ENCODE measurements at places on chromosomes 16 and 17.

DNA sequence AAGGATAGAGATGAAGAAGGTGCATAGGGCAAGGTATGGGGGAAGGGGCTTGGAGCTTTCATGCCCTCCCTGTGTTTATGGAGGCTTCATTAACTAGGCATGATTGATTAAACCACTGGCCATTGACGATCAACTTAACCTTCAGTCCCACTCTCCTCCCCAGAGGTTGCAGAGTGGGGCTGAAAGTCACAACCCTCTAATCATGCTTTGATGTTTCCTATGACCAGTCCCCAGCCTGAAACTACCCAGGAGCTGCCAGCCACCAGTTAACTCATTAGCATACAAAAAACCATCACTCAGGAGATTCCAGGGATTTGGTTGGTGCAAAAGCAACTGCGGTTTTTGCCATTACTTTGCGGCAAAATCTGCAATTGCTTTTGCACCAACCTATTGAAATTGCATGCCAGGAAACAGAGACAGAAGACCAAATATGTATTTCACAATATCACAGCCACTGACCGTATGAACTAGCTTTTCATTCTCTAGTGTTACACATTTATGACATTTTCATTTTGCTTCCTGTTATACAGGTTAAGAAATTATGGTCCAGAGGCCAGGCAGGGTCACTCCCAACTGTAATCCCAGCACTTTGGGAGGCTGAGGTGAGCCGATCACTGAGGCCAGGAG, 5.4 kb downstream of the GFOD2 start:
- H3K4me1 ChIP-seq: no peaks in the 10 kb centered on the region
- no peak for DNase-seq
- H3K27ac ChIP-seq: no peak overlapping the region

- peak overlapping the region; percentile 97 for H3K4me3 ChIP-seq
- H3K4me1 ChIP-seq: peaks cover 4% of the 10 kb centered on the region
- peaks cover 15% of the 10 kb centered on the region for H3K36me3 ChIP-seq
These were observed 734 bp downstream of the CEP131 start for GRCh38 chr17:81221842-81222619.

GRCh38 chr16:14510939-14511799, 118.9 kb downstream of the PARN start:
- H3K27ac ChIP-seq: peak overlapping the region; percentile 84
- no peak overlapping the region for H3K4me3 ChIP-seq
- no peak for DNase-seq
- H3K4me1 ChIP-seq: peaks cover 39% of the 10 kb centered on the region
- no peaks in the 10 kb centered on the region for H3K36me3 ChIP-seq

GRCh38 chr17:8173056-8173870, 2.9 kb downstream of the TMEM107 start:
- H3K4me1 ChIP-seq: peaks cover 8% of the 10 kb centered on the region
- H3K4me3 ChIP-seq: peak overlapping the region; percentile 41
- peak; percentile 80 for DNase-seq
- H3K36me3 ChIP-seq: no peaks in the 10 kb centered on the region
- H3K27me3 ChIP-seq: no peaks in the 10 kb centered on the region

DNA sequence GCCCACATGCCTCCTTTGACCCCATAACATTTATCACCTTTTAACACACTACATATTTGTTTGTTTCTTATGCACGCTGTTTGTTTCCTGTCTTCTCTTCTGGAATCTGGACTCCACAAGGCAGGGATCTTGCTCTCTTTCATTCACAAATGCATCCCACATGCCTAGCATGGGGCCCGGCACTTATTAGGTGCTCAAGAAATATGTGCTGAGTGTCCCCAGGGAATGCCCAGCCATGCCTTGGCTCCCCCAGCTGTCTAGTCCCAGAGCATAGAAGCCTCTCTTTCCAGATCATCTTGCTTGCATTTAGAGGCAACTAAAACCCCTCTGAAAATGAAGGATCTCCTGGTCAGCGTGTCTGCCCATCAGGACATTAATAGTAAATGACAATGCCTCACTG, 283.7 kb downstream of the CBLN1 start:
- H3K4me3 ChIP-seq: no peak overlapping the region
- H3K27me3 ChIP-seq: no peaks in the 10 kb centered on the region
- no peaks in the 10 kb centered on the region for H3K36me3 ChIP-seq

GRCh38 chr16:57462978-57463362, 491 bp downstream of the POLR2C start:
- H3K27me3 ChIP-seq: no peaks in the 10 kb centered on the region
- H3K4me3 ChIP-seq: peak overlapping the region; percentile 49

DNA sequence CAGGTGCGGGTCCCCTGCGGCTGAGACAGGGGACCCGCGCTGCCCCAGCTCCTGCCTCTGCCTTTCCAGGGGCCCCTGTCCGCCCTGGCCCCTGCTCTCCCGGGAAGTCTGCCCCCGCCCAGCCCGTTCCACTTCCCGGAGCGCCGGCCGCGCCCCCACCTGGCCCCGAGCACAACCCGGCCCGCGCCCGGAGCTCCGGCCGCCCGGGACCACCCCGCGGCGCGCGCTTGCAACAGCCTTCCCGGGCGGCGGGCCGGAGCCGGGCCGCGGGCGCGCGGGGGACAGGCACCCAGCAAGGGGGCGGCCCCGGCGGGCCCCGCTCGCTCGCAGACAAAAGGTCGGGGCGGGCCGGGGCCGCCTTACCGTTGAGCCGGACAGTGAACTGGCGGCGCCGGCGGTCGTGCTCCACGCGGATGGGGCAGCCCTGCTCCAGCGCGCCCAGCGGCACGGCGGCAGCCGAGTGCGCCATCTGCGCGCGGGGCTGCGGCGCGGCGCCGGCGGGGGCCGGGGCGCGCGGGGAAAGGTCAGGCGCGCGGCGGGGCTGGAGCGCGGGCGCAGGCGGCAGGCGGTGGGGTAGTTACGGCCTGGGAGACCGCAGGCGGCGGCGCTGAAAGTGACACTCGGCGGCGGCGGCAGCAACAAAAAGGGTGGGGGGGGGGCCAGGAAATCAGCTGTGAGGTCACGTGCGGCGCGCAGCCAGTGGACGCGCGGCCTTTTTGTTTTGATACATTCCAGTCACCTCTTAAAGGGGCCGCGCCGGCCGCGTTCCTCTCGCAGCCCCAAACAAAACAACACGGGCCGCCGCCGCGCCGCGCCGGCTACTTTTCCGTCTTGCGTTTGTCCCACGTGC, at the start of gene NATD1:
TSS of gene NATD1 (minus strand) at position 615 of the 850 bp plus-strand sequence. CDS start at position 469, 146 bp downstream.
- H3K4me3 ChIP-seq: peak within 1 kb of the TSS; percentile 63
- no peaks in the 10 kb centered on the region for H3K36me3 ChIP-seq
- no peak for DNase-seq
- H3K4me1 ChIP-seq: peaks cover 21% of the 10 kb centered on the region

DNA sequence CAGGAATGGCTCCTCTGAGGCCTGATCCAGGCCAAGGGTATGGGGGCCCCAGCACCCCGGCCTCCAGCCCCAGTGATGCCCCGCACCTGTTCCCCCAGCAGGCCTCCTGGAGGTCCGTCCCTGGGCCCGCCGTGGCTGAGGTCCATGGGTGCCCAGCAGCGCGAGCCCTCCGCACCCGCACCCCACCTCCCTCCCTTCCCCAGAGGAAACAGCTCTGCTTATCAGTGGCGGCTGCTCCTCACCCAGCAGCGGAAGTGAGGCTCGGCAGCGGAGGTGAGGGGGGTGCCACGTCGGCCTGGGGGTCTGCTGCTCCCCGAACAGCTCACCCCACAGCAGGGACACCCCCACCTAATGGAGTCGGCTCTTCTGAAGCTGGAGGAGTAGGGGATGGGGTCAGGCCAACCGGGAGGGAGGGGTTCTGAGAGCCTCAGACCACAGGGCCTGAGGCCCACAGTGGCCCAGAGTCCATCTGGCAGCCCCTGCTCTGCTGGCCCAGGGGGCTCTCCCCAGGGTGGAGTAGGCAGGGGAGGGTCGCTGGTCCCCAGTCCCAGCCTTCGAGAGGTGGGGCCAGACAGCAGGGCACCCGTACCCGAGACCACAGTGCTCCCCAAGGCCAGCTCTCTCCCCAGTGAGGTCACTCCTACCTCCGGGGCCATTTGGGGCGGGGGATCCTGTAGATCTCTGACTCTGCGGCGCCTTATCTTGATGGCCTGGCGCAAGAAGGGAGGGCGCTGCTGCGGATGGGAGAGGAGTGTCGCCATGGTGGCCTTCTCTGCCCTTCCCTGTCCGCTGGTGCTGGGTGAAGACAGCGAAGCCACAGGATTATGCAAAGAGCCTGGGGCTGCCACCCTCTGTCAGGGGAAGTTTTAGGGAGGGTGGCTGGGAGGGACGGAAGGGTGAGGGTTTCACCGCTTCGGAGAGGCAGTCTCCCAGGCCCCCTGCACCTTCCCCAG, at the start of gene UNC13D:
TSS of gene UNC13D (minus strand) at position 828 of the 953 bp plus-strand sequence. CDS start at position 761, 67 bp downstream.
- H3K4me3 ChIP-seq: no peak within 1 kb of the TSS
- H3K36me3 ChIP-seq: peaks cover 34% of the 10 kb centered on the region
- peak within 1 kb of the TSS; percentile 73 for H3K27ac ChIP-seq
- H3K27me3 ChIP-seq: no peaks in the 10 kb centered on the region

GRCh38 chr16:66634527-66635196, 30.2 kb downstream of the CMTM3 start:
- H3K36me3 ChIP-seq: peaks cover 19% of the 10 kb centered on the region
- no peak overlapping the region for H3K4me3 ChIP-seq
- H3K27ac ChIP-seq: no peak overlapping the region
- no peak for DNase-seq
- peaks cover 9% of the 10 kb centered on the region for H3K4me1 ChIP-seq

DNA sequence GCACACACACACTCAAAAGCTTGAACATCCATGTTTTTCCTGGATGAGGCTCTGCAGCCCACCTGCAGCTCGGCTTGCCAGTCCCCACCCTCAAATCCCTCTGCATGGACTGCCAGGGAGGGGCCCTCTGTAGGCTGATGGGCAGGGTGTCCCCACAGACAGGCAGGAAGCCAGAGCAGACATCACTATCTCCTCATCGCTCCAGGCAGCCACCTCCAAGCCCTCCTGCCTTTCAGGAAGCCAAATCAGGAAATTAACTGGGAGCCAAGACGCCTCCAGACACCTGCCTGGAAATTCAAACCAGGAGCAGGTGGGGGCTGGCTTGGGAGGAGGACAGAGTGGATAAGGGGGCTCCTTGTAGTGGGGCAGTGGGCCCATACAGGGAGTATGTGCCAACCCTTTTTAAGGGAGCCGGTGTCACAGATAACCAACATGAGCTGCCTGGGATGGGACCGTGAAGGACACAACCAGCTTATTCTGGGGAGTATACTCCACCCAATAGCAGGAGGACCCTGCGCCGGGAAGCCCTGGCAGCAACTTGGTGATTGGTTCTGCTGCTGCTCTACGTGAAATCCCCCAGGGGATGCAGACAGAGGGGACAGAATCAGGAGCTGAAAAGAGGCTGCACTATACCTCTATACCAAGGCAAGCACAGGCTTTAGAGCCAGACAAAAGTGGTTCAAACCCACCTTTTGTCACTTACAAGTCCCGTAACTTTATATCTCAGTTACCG, 139.1 kb downstream of the CCT6B start:
- H3K27ac ChIP-seq: no peak overlapping the region
- no peak overlapping the region for H3K4me3 ChIP-seq
- peaks cover under 1% of the 10 kb centered on the region for H3K4me1 ChIP-seq
- no peaks in the 10 kb centered on the region for H3K27me3 ChIP-seq
- no peaks in the 10 kb centered on the region for H3K36me3 ChIP-seq

DNA sequence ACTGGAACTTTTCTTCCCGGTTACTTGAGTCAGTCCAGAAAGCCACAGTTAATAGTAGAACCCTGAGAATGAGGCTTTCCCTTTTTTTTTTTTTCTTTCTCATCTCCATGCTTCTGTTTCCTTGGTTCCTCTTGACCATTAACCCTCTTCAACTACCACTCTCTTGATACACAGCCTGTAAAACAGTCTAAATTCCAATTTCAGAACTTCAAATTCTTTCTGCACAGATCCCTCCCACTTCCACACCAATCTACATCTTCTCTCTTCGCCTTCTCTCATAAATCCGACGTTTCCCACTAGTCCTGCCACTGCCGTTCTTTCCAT, 588 bp downstream of the METTL16 start:
- no peaks in the 10 kb centered on the region for H3K36me3 ChIP-seq
- peak overlapping the region; percentile 72 for H3K4me3 ChIP-seq
- peak overlapping the region; percentile 79 for H3K27ac ChIP-seq
- H3K4me1 ChIP-seq: no peaks in the 10 kb centered on the region
- DNase-seq: no peak

- DNase-seq: no peak
- H3K4me3 ChIP-seq: no peak within 1 kb of the TSS
- no peak within 1 kb of the TSS for H3K27ac ChIP-seq
- H3K27me3 ChIP-seq: no peaks in the 10 kb centered on the region
- H3K36me3 ChIP-seq: no peaks in the 10 kb centered on the region
These were observed at the start of gene HOXB1 for GRCh38 chr17:48530887-48531272. Gene HOXB1, minus strand, starts transcription at chr17:48531011. Its CDS starts 107 bp downstream, at chr17:48530904.

GRCh38 chr17:65536573-65537342, 24.7 kb downstream of the AXIN2 start:
- no peak overlapping the region for H3K27ac ChIP-seq
- DNase-seq: no peak
- no peak overlapping the region for H3K4me3 ChIP-seq
- H3K4me1 ChIP-seq: no peaks in the 10 kb centered on the region

- H3K27ac ChIP-seq: no peak overlapping the region
- no peak overlapping the region for H3K4me3 ChIP-seq
- H3K4me1 ChIP-seq: no peaks in the 10 kb centered on the region
- H3K36me3 ChIP-seq: no peaks in the 10 kb centered on the region
These were observed 201.2 kb downstream of the UTP18 start for GRCh38 chr17:51461578-51462004.

DNA sequence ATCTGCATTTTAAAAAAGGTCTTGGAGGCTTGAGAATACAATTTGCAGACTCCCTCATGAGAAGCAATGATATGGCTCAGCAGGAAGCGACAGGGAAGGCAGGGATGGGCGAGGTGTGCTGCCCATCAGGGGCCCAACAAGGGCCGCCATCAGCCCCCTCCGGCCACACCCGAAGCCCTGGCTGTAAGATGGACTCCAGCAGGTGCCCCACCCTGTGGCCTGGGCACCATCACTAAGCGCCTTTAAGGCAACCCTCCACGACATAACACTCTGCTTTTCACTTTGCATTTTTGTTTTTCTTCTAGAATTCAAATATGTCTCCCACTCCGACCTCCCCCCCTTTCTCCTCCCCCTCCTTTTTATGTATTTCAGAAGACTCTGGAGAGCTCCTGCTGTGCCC, 52.2 kb upstream of the RCVRN start:
- peaks cover 7% of the 10 kb centered on the region for H3K27me3 ChIP-seq
- no peaks in the 10 kb centered on the region for H3K4me1 ChIP-seq
- H3K27ac ChIP-seq: no peak overlapping the region
- no peaks in the 10 kb centered on the region for H3K36me3 ChIP-seq
- no peak overlapping the region for H3K4me3 ChIP-seq
- no peak for DNase-seq

DNA sequence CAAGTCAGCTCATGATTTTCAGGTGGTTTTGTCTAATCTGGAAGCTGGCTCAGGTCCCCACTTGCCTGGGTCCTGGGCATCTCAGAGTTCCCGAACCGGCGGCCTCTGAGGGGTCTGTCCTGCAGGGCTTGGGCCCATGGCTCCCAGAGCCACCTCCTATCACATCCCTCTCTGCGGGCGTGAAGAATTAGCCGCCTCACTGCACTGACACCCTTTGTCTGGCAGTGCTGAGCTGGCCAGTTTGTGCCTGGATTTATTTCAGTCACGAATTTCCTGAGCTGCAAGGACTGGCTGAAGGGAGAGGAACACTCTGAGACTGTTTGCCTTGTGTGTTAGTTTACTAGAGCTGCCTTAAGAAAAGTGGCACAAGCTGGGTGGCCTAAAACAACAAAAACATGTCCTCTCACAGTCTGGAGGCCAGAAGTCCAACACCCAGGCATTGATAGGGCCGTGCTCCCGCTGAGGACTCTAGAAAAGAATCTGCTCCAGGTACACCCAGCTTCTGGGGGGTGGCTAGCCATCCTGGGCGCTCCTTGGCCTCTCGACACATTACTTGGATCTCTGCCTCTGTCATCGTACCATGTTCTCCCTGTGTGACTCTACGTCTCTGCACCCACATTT, 217.5 kb upstream of the DYNLRB2 start:
- H3K27ac ChIP-seq: no peak overlapping the region
- no peak for DNase-seq
- H3K4me1 ChIP-seq: no peaks in the 10 kb centered on the region
- H3K36me3 ChIP-seq: no peaks in the 10 kb centered on the region
- H3K4me3 ChIP-seq: no peak overlapping the region
